BJ (cell line): ENCODE measurements at places on chromosomes 7 and 10. TPM values are rescaled to one million over a fixed set of nuclear protein-coding genes. Genes with fewer than 3 reads are reported as not detected.

GRCh38 chr7:511476-512145, 8.0 kb downstream of the PDGFA start:
- no peak for DNase-seq

DNA sequence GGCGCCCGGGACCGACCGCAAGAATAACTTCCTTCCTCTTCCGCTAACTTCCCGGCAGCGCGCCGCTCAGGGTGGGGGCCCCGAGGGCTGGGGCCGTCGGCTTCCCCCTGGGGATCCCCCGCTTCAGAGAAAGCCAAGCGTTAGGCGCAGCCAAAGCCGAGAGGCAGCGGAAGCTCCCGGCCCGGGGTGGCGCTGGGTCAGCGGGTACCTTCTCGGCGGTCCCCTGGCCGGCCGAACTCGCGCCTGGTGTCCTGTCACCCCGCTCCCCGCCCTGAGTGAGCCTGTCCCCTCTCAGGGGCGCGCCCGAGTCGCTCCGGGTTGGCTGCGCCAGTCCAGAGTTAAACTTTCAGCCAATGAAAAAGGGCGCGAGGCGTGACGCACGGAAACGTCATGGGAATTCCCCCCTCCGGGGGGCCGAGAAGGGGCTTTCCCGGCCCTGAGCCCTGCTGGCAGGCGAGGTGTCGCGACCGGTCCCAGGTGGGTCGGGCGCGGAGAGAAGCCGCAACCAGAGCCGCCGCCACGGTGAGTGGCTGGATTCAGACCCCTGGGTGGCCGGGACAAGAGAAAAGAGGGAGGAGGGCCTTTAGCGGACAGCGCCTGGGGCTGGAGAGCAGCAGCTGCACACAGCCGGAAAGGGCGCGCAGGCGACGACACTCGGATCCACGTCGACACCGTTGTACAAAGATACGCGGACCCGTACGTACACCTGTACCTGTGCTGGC, 1.3 kb upstream of the NFKB2 start:
- peak; percentile 51 for DNase-seq

- DNase-seq: no peak
Observed at GRCh38 chr10:14879124-14879927, 660 bp downstream of the SUV39H2 start.

- DNase-seq: no peak
Observed at GRCh38 chr10:59587083-59587755, 122.4 kb downstream of the SLC16A9 start.

DNA sequence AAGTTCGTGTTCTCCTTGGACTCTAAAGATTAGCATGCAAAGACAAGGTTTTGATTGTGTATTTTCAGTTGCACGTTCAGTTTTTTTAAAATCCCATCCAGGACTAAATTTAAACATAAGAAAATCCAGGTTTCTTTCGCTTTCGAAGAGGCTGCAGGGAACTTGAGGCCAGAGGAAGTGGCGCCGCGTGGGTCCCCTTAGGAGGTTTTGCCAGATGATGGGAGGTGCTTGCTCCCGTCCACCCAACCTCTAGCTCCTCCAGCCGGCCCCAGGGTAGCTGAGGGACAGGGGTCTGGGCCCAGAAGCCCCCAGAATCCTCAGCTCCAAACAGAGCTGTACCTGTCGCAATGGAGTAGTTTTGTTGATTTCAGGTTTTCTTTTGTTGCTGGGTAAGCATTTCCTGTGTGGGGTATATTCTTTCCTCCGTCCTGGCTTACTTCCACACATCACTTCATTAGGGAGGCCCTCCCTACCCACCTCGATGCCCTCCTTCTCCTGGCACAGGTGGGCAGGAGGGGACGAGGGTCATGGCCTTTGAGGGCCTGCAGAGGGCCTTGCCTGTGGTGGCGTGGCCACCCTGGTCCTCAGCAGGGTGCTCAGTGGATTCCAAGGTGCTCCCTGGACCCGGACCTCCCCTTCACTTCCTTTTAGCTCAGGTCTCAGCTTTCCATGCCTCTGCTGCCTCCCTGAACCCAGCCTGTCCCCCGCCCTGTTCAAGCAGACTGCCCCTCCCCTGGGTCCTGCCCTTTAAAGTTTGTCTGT, 32.6 kb downstream of the LHPP start:
- no peak for DNase-seq

DNA sequence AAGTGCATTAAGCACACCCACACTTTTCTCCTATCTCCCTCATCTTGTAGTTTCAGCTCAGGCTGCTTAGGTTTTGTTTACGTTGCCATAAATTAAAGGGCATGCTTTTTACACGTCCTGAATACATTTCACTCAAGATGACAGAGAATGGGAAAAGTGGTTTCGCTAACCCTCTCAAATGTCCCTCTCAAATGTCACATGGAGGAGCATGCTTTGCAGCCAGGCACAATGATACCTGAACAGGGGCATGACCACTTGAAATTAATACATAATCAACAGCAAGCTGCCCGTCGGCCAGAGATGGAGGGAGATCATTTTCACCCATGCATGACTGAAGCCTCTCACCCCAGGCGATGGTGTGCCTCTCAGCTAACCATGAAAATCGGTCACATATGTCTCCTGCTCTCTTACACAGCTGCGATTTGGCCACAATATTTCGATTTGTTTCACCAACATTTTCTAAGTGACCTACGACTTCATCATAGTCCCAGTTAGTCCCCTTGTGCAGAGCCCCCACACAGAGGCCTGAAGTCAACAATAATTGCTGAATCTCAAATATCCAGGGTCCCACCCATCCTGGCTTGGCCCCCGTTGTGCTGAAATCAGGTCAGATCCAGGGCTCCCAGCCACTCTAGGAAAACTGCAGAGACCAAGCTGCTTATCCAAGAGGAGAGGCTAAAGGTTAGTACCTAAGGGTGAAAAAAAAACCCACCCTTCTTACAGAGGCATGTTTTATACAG, 373.9 kb upstream of the NFE2L3 start:
- no peak for DNase-seq

GRCh38 chr10:130242513-130242912, 106.3 kb downstream of the GLRX3 start:
- DNase-seq: no peak

GRCh38 chr7:116196947-116197346, 13.4 kb upstream of the TES start:
- DNase-seq: no peak

DNA sequence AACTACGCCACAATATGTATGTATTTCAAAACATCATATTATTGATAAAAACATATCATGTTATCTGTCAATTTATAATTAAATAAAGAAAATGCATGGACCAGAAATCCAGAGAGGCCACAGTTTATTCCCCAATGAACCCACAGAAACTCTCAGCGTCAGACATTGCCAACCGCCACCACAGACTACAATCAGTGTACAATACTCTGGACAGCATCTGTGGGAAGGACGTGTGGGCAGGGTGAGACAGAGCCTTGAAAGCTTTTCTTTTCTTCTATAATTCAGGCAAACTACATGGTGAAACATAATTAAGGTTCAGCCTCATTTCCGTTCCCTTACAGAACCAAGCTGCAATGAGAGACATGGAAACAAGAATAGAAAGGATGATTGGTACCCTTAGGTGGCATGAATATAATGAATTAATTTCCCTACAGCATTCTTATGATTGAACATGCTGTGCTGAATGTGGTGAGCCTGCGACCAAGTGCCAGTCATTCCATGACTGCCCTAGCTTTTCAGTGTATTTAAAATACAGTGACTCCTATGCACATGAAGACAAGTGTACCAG, 909.3 kb downstream of the SORCS1 start:
- no peak for DNase-seq

DNA sequence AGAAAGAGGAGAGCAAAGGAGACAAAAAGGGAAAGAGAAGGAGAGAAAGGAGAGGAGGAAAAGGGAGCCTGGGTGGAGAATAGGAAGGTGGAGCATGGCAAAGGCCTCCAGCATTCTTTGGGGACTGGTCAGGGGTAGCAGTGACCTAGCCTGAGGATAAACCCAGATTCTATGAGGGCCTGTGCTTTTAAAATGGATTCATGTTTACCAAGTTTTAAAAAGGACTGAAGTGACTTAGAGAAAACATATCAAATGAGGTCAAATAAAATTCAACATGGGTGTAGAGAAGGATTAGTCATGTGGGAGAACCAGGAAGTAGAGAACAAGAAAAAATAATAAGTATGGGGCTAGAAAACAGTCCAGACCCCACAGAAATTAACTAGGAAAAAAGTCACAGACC, 20.7 kb downstream of the CREB3L2 start:
- DNase-seq: no peak

DNA sequence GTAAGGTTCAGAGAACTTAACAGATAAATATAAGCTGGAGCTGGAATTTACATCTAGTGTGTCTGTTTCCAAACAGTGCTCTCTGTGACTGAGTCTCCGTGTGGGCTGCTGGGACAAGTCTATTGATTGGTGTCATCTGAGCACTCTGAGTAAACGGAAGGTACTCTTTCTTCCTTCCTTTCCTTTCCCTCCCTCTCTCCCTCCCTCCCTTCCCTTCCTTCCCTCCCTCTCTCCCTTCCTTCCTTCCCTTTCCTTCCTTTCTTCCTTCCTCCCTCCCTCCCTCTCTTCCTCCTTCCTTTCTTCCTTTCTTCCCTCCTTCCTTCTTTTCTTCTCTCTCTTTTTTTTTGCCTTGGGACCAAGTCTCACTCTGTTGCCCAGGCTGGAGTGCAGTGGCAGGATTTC, 61.8 kb downstream of the ANKRD61 start:
- no peak for DNase-seq

DNA sequence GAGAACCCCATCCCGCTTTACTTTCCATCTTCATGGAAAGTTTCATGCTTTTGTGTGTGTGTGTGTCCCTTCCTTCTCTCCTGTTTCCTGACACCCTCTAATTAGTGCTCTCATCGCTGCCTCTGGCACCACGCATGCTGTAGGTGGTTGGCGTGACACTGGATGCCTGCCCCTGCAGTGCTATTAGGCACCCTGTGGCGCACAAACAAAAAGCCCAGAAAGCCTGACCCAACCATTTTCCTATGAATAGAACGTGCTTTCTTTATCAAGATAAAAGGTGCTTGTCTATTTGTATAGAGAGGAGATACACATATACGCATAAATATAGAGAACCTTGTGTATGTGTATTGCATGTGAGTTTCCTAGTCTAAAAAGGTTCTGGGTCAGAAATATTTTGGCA, 120.8 kb upstream of the CDCA7L start:
- DNase-seq: no peak

- DNase-seq: no peak
Observed at GRCh38 chr10:75231672-75232581, 3.8 kb downstream of the COMTD1 start.

- peak; percentile 81 for DNase-seq
Observed at GRCh38 chr10:17665747-17666146, 21.8 kb downstream of the STAM start.

Gene BBS9
- polyA plus RNA-seq: 6.5 and 10.9 TPM in 2 replicates

Gene EMX2
- 0.31 and 0.51 TPM in 2 replicates for polyA plus RNA-seq

Gene MMRN2
- polyA plus RNA-seq: 1.9 and 2.7 TPM in 2 replicates

Gene CALHM1
- polyA plus RNA-seq: not detected in 2 replicates

Gene AMZ1
- polyA plus RNA-seq: 2.9 and 3.7 TPM in 2 replicates

Gene ASB10
- not detected in 2 replicates for polyA plus RNA-seq

Gene GNGT1
- polyA plus RNA-seq: not detected in 2 replicates

Gene AGR2
- not detected in 2 replicates for polyA plus RNA-seq

Gene TSPAN33
- polyA plus RNA-seq: 0.22 and 0.29 TPM in 2 replicates
